Cardiac muscle cell (in vitro differentiated cells and primary cell): ENCODE measurements at places on chromosomes 12 and 14. TPM values are rescaled to one million over a fixed set of nuclear protein-coding genes. Genes with fewer than 3 reads are reported as not detected.

DNA sequence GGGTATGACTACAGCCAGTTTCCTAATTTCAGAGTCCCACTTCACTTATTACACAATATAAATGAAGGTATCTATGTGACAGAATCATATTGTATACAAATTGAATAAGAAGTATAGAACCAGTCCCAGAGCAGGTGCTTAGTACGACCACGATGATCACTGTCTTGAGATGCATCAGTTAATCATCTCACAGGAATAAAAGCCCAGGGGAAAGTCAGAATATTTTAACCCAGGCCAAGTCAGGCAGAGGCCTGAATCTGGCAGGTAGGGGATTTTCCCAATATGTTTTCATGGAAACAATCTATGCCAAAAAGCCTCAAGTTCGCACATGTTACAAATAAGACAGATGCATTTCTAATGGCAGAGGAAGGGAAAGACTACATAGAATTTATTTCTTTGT is 758.4 kb downstream of the BCL11B start:
- H3K4me1 ChIP-seq, result no peaks in the 10 kb centered on the region
- H3K27me3 ChIP-seq, result no peaks in the 10 kb centered on the region
- no peak for DNase-seq
- H3K27ac ChIP-seq, result no peak overlapping the region
- H3K36me3 ChIP-seq, result no peaks in the 10 kb centered on the region

Gene CCDC198
- not detected in 2 replicates for total RNA-seq

- no peak for DNase-seq
- H3K27ac ChIP-seq, result no peak overlapping the region
- no peaks in the 10 kb centered on the region for H3K27me3 ChIP-seq
- H3K4me1 ChIP-seq, result peaks cover 11% of the 10 kb centered on the region
- H3K36me3 ChIP-seq, result no peaks in the 10 kb centered on the region
- no peak overlapping the region for H3K4me3 ChIP-seq
These were observed 26.0 kb upstream of the TESC start for GRCh38 chr12:117125272-117125613.

- no peak for DNase-seq
- peak overlapping the region; percentile 74 for H3K4me3 ChIP-seq
- H3K4me1 ChIP-seq, result peaks cover 4% of the 10 kb centered on the region
- H3K36me3 ChIP-seq, result no peaks in the 10 kb centered on the region
These were observed 478 bp downstream of the RITA1 start for GRCh38 chr12:113186033-113186365.

DNA sequence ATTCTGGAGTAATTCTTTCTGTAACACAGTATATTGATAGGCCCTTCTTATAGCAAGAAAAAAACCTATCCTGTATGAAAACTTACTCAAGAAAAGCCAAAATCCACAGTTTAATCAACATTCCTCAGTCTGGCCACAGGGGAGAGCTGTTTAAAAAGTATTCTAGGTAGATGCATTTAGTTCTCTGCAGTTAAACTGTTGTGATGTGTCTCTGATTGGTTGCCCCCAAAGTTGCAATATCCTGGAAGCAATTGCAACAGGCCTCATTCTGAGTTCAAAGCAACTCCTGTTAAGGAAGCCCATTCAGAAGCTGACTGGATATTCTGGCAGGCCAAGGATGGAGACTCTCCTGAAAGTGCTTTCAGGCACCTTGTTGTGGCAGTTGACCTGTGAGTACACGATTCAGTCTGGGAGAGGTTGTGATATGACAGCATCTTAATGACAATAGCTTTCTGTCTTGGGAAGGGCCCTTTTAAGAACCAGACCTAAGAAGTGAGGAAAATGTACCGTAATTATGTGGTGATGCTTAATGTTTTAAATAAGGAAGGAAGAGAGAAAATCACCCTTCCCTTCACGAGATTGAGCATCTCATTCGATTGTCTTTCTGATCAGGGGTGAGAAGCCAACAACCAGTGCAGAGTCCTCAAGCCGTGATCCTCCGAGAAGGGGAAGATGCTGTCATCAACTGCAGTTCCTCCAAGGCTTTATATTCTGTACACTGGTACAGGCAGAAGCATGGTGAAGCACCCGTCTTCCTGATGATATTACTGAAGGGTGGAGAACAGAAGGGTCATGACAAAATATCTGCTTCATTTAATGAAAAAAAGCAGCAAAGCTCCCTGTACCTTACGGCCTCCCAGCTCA is 420.7 kb downstream of the DAD1 start:
- H3K4me3 ChIP-seq, result no peak overlapping the region
- no peak for DNase-seq
- no peaks in the 10 kb centered on the region for H3K36me3 ChIP-seq
- no peaks in the 10 kb centered on the region for H3K4me1 ChIP-seq
- H3K27ac ChIP-seq, result no peak overlapping the region

GRCh38 chr14:60495946-60496345 is 10.1 kb upstream of the C14orf39 start:
- H3K27me3 ChIP-seq, result peaks cover 40% of the 10 kb centered on the region
- H3K4me1 ChIP-seq, result no peaks in the 10 kb centered on the region
- H3K27ac ChIP-seq, result no peak overlapping the region

DNA sequence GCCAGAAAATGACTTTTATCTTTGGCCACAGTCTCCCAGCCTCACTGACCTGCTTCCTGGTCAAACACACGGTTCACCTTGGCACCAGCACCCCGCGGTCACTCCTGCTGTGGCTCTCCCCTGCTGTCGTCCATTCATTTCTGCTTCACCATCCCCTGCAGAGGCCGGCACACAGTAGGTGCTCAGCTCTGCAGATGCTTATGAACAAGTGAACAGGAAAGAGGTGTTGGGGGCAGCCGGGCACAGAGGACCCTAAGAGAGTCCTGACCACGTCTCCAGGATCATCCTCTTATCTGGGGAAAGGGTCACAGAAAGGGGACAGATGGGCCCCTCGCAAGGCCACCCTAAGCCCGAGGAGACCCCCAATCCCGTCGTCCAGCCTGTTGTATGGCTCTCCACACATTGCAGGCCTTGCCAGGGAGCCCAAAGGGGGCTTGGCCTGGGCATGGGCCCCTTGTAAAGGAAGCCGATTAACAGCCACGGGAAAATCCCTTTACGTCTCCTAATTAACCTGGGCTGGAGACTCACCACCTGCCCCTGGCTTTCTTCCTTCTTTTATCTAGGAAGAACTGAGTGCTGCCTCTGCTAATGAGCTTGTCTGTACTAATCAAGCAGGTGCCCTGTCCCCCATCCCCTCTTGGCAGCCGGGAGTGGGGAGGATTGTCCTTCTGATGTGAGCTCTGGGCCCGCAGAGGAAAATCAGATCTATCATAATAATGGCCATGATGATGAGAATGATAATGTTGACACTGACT is 119.2 kb downstream of the AACS start:
- H3K4me3 ChIP-seq, result no peak overlapping the region
- H3K27me3 ChIP-seq, result peaks cover 52% of the 10 kb centered on the region
- no peak for DNase-seq
- H3K36me3 ChIP-seq, result no peaks in the 10 kb centered on the region
- no peak overlapping the region for H3K27ac ChIP-seq

Gene DAO
- not detected in 2 replicates for total RNA-seq

GRCh38 chr12:15165012-15165659 is 56.1 kb downstream of the RERG start:
- H3K4me1 ChIP-seq, result no peaks in the 10 kb centered on the region
- H3K27me3 ChIP-seq, result no peaks in the 10 kb centered on the region
- H3K4me3 ChIP-seq, result no peak overlapping the region
- H3K27ac ChIP-seq, result no peak overlapping the region
- no peaks in the 10 kb centered on the region for H3K36me3 ChIP-seq

- no peak for DNase-seq
- H3K4me1 ChIP-seq, result no peaks in the 10 kb centered on the region
- no peak overlapping the region for H3K27ac ChIP-seq
- H3K36me3 ChIP-seq, result no peaks in the 10 kb centered on the region
- H3K4me3 ChIP-seq, result no peak overlapping the region
These were observed 161.5 kb upstream of the FRMD6 start for GRCh38 chr14:51490205-51490604.

Gene ASPG
- 1.8 and 7.3 TPM in 2 replicates for total RNA-seq

- DNase-seq, result peak; percentile 84
- no peak overlapping the region for H3K27ac ChIP-seq
- no peaks in the 10 kb centered on the region for H3K36me3 ChIP-seq
- H3K4me1 ChIP-seq, result no peaks in the 10 kb centered on the region
These were observed 21.3 kb downstream of the HCAR2 start for GRCh38 chr12:122681814-122682213.

DNA sequence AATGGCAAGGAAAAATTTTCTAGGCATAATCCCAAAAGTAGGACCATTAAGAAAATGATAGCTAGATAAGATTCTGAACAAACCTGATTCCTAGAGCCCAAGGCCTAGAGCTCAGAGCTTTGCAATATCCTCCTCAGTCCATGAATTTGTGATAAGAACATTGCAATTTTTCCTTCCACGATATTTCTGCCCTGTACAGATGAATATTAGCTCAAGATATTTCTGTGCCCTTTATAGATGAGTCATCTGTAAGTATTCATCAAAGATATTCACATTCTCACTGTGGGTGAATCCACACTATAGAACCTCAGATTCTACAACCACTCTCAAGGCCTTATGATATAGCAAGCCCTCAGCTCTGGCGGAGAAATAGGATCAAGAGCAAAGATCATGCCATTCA is 37.5 kb downstream of the EAPP start:
- H3K27me3 ChIP-seq, result no peaks in the 10 kb centered on the region
- no peak overlapping the region for H3K4me3 ChIP-seq
- peaks cover 4% of the 10 kb centered on the region for H3K4me1 ChIP-seq
- no peak overlapping the region for H3K27ac ChIP-seq
- no peaks in the 10 kb centered on the region for H3K36me3 ChIP-seq
